ENCODE measurements at places on chromosomes 16 and 17. TPM values are rescaled to one million over a fixed set of nuclear protein-coding genes. Genes with fewer than 3 reads are reported as not detected.

The GPRC5C gene
- total RNA-seq: 7.2 TPM

The SHISA6 gene
- total RNA-seq: not detected

The EVPL gene
- total RNA-seq: 69.8 TPM

The GNG13 gene
- total RNA-seq: not detected

The CIBAR2 gene
- not detected for total RNA-seq

The PRM3 gene
- not detected for total RNA-seq

The ZNF750 gene
- total RNA-seq: 10.6 TPM

The GRIN2A gene
- under 0.01 TPM for total RNA-seq

The TBC1D3E gene
- not detected for total RNA-seq

The CA10 gene
- total RNA-seq: not detected

The ATP2A1 gene
- 0.43 TPM for total RNA-seq

The PRSS36 gene
- 0.85 TPM for total RNA-seq

The CCDC102A gene
- 1.4 TPM for total RNA-seq

The SLC16A6 gene
- 0.14 TPM for total RNA-seq

The CCL5 gene
- total RNA-seq: 0.34 TPM

The DNAH2 gene
- under 0.01 TPM for total RNA-seq

The HS3ST3A1 gene
- total RNA-seq: 0.07 TPM

The CCL17 gene
- total RNA-seq: not detected

The MSLN gene
- total RNA-seq: 40.5 TPM

Data from nasal cavity respiratory epithelium epithelial cell of viscerocranial mucosa (primary cell).